ENCODE measurements at places on chromosomes 7 and 10.
A peak's percentile ranks its signal among the peaks of the same experiment; 100 is the strongest.

- peak; percentile 26 for DNase-seq
Measured at GRCh38 chr7:83936056-83936708, 258.4 kb downstream of the SEMA3A start.

DNA sequence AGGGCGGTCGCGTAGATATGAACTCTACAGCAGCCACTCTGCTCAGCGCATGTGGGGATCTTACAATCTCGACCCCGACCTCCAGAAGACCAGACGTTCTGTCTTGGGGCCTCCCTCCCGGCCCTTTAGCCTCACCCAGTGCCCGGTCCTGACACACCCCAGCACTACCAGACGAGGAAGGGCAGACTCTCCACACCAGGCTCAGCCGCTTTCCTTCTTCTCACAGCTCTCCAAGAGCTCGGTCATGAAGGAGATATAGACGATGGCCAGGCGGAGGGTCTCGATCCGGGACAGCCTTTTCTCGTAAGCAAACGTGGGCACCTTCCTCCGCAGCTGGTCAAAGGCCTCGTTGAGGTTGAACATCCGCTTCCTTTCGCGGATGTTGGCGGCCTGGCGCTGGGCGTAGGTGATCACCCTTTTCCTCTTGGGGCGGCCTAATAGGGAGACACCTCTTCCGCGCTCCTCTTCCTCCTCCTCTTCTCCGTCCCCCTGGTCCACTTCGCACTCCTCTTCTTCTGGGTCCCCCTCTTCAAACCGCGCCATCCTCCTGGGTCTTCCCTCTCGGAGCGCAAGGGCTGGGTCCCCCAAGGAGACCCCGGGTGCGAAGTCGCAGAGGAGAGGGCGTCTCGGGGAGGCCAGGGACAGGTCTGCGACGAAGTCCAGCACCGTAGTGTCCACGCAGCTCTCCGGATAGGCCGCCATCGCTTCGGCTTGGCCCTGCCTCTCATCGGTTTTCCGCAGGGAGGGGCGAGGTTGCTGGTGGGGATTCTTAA lies at the start of gene FERD3L:
FERD3L (minus strand) TSS at position 761 of the 773 bp plus-strand sequence; CDS start at position 702, 59 bp downstream.
- DNase-seq, result no peak

- DNase-seq, result no peak
Measured at GRCh38 chr7:22275661-22276060, 81.3 kb downstream of the RAPGEF5 start.

DNA sequence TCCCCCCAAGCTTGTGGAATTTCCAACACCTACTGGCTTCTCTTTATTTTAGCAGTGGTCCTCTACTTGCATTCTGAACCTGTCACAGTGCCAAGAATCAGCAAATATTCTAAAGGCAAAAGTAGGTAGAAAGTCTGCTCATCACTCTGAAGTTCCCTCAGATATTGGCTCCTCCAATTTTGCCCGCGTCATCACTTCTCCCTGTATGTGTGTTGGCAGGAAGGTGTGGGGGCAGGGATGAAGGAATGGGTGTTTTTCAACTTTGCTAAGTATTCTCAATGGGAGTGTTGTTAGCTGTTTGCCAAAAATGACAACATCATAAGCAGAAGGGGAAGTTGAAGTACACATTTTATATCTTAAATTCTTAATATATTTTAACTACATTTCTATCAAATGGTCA lies 226.2 kb downstream of the POLR1F start:
- no peak for DNase-seq

DNA sequence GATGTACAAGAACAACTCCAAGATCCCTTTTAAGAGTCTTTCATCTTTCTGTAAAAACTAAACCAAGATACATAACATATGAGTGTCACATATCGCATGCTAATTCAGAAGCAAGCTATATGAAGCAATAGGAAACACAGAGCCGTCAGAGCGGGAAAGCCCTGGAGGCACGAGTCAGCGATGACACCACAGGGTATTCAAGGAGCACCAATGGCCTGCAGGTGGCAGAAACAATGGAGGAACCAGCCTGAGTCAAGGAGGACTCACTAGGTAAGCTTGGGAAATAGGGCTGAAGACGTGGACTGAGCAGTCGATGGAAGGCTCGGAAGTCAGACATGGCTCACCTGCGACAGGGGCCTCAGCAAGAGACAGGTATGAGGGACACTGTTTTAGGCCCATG lies 214.4 kb downstream of the FAM107B start:
- no peak for DNase-seq

DNA sequence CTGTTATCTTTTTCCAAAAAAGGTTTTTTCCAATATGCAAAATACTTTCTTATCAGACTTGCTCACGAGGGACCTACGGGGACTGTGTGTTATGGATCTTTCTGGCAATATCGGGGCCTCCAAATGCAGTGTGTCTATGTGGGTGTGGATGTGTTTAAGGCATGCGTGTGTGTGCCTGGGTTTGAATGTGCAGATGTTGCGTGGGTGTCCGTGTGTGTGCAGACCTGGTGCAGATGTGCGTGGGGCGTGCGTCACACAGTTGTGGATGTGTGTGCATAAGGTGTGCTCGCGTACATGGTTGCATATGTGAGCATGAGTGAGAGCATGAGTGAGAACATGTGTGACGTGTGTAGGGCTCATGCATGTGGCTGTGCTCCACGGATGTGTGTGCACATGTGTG lies 19.7 kb downstream of the NKX6-2 start:
- no peak for DNase-seq

DNA sequence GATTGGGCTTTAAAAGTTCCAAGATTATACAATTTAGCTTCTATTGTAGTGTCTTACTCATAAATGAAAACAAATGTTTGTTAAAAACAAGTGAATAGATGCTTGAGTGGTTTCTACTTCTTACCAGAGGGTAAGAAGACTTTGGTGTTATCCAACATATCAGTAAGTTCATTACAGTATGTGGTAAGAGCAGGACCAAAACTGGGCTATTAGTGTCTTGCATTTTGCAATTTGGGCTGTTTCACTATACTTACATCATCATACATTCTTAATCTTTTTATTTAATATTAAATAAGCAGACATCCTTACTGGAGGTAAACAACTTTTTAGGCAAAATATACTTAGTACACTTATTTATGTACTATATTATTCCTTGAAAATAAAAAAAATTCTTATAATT lies 248.4 kb upstream of the HGF start:
- no peak for DNase-seq

- DNase-seq, result no peak
Measured at GRCh38 chr10:31404640-31405039, 85.6 kb downstream of the ZEB1 start.

- DNase-seq, result no peak
Measured at GRCh38 chr7:24328894-24329293, 44.9 kb downstream of the NPY start.

DNA sequence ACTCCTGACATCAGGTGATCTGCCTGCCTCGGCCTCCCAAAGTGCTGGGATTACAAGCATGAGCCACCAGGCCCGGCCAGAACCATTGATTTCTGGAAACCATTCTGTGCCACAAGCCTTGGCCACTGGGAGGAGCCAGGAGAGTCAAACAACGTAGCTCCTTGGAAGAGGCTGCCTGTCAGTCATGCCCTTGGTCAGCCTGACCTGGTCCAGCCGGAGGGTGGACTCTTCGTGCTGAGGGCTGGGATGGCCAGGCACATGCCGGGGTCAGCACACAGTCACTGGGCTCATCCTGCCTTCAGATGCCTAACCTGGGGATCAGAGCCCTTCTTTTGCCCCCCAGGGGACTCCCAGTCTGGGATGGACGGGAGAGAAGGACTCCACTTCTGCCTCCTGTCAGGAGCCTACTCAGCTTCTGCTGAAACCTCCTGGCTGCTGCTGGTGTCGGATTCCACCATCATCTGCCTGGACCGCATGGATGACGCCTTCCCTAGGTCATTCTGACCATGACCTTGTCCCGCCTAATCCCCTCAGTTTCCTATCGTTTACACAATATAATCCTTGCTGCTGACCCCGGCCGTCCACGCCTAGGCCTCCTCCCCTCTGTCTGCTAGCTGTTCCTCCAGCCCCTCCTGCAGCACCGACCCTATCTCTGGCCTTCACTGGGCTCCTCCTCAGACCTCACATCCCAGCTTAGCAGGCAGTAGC lies 30.4 kb downstream of the TMEM270 start:
- DNase-seq, result no peak

DNA sequence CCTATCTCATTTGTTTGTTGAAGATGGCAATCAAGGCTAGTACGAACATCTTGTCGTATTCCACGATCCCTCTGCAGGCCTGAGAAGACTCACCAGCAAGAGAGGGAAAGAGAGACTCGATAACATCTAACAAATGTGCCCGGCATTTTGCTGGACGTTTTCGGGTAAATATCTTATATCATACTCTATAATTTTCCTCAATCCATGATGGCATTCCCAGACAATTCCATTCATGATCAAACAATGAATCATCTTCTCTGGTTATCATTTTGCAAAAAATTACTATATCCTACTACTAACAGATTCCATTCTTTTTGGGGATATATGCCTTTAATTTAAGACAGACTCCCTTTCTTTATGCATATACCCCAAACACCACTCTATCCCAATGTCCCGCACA lies 118.1 kb downstream of the TYW1B start:
- DNase-seq, result no peak

GRCh38 chr7:42932811-42933591 lies 825 bp downstream of the MRPL32 start:
- DNase-seq, result no peak

DNA sequence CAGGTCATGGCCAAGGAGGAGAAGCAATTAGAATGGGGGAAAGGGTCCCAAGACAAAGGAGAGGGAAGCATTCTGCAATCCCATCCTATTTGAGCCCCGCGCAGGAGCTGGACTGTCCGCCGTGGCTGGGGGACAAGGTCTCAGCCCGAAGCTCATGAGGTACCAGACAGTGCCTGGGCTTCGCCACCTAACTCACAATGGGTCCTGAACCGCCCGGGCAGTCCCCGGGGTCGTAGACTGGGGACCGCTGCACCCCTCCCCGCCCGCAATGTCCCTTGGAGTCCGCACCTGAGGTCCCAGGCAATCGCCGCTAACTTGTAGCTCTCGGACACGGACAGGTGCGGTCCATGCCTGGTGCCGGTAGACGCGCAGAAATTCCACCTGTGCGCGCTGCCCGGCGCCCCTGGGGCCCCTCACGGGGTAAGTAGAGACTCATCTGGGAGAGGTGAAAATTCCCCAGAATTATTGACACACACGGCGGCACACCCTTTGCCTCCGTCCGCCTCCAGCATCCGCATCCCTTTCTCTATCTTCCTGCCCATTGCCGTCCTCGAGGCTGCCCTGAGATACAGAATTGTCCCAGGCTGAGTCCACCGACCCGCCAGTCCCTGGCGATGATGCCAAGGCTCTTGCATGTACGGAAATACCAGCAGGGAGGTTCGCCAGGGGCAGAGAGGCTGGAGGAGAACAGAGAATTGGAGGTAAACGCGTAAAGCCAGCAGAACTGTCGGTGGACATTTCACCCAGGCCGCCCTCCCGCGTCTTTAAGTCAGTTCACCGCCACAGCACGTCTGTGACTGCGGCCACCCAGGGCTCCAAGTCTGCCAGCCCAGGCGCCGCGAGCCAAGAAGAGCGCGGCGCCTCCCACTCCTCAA lies 1.8 kb downstream of the CHRM2 start:
- DNase-seq, result no peak

DNA sequence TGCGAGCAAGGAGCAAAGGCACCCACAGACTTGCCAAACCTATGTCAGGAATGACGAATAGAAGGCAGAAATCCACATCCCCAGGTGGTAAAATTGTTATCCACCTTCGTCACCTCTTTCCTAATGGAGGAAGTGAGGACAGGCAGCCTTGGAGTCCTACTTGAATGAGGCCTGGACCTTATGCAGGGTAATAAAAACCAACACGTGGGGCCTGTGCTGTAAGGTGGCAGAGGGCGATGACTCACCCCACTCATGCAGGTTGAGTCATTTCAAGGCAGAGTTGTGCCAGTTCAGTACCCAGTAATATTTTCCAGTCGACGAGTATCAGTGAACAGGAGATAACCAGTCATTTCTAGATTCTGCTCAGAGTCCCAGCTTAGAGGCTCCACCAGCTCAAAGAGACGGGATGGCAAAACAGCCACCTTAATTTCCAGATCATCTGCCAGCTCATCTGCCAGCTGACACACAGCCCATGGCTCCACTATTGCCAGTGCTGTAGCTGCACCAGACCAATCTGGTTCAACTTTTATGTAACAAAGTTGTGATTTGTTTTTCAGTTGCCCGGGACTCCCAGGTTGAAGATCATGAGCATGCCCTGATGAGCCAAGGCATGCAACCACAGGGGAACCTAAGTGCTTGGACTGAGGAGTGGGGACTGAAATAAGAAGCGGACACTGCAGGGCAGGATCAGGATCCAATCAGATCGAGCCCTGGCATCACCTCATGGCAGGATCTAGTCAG lies 176.2 kb upstream of the ITGB1 start:
- DNase-seq, result no peak

DNA sequence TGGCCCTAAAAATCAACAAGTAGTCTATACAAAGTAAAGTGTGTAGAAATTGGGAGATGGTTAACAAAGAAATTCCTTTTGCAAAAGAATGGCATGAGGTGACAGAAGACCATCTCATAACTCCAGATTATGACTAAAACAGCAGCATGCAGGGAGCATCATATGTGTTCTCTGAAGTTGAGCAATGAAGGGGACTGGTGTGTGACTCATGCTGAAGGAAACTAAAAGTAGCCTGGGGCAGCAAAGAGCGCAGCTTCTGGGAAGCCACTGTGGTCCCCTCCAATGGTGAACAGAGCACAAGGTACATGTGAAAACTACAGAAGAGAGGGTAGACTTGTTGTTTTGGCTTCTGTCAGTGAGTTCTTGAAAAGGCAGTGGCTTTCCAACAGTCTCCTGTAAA lies 133.4 kb downstream of the MACC1 start:
- no peak for DNase-seq

GRCh38 chr7:110531186-110531585 lies 559.7 kb upstream of the LRRN3 start:
- no peak for DNase-seq

DNA sequence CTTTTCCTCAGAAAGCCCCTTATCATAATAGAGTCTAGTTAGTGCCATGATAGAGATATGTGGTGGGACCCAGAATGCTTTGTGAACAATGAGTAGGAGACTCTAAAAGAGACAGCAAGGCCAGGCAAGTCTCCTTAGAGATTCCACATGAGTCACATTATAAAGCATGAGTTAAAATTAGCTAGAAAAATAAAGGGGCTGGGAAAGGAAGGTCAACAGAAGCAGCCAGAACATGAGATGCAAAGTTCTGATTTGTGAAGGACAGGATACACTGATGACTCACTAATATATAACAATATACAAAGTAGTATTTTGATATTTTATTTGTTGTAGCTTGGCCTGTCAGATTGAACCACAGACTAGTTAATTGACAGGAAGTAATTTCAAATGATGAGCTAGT lies 25.3 kb upstream of the SNX13 start:
- no peak for DNase-seq
